IMR-90 (cell line): ENCODE measurements at places on chromosomes 12 and 14. TPM values are rescaled to one million over a fixed set of nuclear protein-coding genes. Genes with fewer than 3 reads are reported as not detected.

GRCh38 chr12:100545092-100545491 lies 28.4 kb upstream of the GAS2L3 start:
- DNase-seq, result peak; percentile 50

- no peak for DNase-seq
Observed at GRCh38 chr14:65937079-65937959, 524.8 kb downstream of the FUT8 start.

Gene ALG10B
- total RNA-seq, result 2.5 and 2.9 TPM in 2 replicates

DNA sequence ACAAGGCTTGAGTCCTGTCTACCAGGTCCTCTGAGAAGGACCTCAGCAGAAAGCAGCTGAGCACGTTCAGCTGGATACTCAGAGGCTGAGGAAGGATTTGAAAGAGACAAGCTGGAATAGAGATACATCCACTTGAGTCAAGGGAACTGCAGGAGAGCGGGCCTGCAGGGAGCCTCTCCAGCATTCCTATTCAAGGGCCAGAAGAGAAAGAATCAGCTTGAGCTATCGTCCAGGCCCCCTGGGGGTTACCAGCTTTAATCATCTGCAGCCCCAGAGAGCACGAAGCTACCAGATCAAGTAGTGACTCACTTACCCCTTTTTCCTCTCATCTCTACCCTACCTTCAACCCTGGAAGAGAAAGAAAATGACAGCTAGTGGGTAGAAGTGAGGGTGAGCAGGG lies 80.9 kb downstream of the NDUFA12 start:
- no peak for DNase-seq

Gene SLC25A47
- total RNA-seq, result not detected in 2 replicates

DNA sequence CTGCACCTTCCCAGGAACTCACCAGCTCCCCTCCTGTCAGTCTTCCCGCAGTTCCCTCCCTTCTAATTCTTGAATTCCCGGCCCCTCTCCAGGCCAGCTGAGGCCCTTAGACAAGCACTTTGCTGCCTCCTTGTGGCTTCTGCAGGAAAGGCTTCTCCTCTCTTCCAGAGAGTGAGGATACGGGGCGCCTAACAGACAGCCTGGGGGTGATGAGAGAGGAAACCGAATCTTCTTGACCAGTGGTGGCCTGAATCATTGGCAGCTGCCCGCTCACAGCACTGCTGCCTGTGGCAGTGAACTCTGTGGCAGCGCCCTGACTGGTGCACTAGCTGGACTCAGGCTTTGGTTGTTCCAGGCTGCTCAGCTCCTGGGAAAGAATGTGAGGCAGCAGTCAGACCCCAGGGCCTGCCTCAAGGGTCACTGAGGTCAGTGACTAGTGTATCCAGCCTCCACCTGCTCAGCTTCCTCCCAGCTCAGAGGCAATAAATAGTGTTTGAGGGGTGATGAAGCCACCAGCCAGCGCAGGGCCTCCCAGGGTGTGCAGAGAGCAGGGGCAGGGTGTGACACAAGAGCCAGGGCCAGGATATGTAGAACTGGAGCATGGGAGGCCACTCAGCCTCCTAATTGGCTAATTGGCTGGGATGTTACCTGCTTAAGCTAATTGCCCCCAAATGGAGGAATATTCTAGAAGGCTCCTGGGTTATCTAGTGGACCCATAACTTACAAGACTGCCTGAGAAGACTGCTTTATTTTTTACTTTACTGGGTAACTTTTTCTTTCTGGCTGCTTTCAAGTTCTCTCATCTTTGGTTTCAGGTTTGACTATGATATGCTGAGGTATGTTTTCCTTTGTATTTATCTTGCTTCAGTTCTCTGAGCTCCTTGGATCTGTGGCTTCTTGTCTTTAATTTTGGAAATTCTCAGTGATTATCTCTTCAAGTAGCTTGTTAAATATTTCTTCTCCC lies 12.9 kb upstream of the MCRS1 start:
- DNase-seq, result peak; percentile 77

- DNase-seq, result no peak
Observed at GRCh38 chr12:92585115-92585727, 117.6 kb upstream of the PLEKHG7 start.

GRCh38 chr14:43894534-43894933 lies 612.5 kb downstream of the FSCB start:
- DNase-seq, result peak; percentile 0

Gene KRT81
- under 0.01 TPM in 2 replicates for total RNA-seq

GRCh38 chr14:21043974-21044618 lies 1.9 kb downstream of the RNASE7 start:
- no peak for DNase-seq

Gene PLCZ1
- not detected in 2 replicates for total RNA-seq

GRCh38 chr14:51095854-51096823 lies 1.2 kb upstream of the TRIM9 start:
- peak; percentile 35 for DNase-seq

DNA sequence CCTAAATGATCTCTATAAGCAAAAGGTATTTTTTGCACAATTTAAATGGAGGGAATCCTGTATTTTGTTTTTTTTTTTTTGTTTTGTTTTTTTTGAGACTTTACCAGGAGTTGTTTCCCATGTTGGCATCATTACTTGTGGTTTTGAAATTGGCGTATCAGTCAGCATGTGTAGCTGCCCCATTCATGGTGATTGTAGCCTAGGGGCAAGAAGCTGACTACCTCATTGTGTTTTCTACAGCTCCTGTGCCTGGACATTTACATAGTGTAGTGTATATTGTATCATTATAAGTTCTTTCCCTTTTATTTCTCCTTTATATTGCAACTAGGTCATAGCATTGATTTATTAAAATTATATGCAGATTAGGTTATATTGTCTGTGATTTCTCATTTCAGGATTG lies 24.5 kb downstream of the SAMD4A start:
- no peak for DNase-seq
